Renal cortex interstitium (tissue), 15 donors: ENCODE measurements at places on chromosomes 6 and 20. TPM values are rescaled to one million over a fixed set of nuclear protein-coding genes. Genes with fewer than 3 reads are reported as not detected.

Gene GHRH
- not detected for polyA plus RNA-seq

GRCh38 chr6:111057074-111057752, 30.1 kb upstream of the SLC16A10 start:
- DNase-seq = peak; percentile 19

GRCh38 chr6:31661262-31662123, 915 bp upstream of the C6orf47 start:
- no peak for DNase-seq

DNA sequence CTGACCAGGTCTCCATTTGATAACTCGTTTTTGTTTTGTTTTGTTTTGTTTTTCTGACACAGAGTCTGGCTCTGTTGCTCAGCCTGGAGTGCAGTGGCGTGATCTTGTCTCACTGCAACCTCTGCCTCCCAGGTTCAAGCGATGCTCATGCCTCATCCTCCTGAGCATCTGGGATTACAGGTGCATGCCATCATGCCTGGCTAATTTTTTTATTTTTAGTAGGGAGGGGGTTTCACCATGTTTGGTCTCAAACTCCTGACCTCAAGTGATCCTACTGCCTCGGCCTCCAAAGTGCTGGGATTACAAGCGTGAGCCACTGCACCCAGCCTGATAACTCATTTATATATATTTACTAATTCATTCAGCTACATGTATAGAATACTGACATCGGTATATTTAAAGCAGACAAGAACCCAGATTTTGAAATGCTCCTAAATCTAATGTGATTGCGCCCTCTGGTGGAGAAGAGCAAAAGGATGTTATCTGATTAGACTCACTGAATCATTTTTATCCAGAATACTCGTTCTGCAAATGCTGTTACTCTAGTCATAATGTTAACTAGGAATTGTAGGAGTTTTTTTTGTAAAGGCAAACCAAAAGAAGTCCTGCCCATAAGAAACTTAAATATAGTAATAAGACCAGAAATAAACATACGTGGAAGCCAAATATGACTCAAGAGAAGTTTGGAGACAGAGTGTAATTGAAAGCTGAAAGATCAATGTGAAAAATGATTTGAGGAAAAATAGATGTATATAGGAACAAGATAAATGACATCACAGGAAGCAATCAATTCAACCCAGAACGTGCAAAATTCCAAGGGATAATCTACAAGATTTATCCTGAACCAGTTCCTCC, 5.3 kb upstream of the COL12A1 start:
- DNase-seq = no peak

DNA sequence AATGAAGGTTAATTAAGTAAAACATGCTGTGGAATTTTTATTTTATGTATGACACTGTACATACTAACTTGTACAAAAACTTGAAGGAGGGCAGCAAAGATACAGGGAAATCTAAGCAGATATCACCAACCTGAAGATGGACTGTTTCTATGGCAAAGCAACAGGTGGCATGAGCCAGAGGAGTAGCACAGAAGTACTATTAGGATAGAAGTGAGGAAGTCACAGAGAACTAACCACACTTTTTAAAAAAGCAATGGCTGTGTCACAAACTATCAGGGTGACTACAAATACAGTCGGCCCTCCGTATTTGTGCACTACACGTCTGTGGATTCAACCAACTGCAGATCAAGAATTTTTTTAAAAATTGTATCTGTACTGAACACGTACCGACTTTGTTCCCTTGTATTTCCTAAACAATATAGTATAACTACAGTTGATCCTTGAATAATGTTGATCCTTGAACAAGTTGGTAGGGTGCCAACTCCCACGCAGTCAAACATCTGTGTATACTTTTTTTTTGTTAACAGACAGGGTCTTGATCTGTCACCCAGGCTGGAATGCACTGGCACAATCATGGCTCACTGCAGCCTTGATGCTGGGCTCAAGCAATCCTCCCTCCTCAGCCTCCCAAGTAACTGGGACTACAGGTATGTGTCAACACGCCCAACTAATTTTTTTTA, 61.0 kb downstream of the NUDT3 start:
- DNase-seq = no peak

Gene MYLK2
- 0.61 TPM for polyA plus RNA-seq

GRCh38 chr20:40797425-40797824, 108.4 kb upstream of the MAFB start:
- no peak for DNase-seq

DNA sequence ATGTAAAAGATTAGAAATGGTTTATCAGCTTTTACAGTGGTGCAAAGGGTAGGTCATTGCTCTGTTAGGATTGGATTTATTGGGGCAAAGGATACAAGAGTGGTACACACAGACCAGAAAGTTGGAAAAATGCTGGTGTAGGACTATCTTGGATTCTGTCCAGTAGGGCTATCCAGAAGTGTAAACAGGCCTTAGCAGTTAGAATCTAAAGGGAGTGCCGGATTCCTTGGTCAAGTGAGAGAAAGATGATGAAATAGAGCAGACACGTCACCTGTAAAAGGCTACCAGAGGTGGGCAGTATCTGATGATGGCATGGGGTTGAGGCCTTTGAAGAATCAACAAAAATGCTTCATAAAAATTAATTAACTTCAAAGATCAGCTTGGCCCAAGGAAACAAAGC, 975.9 kb downstream of the KIF16B start:
- no peak for DNase-seq

- no peak for DNase-seq
These were observed 373.8 kb upstream of the JAG1 start for GRCh38 chr20:11047559-11047958.

Gene TREML1
- polyA plus RNA-seq = 1.2 TPM

GRCh38 chr6:105320271-105320670, 82.6 kb downstream of the PREP start:
- no peak for DNase-seq

GRCh38 chr20:50561379-50562078, 51.3 kb downstream of the PTPN1 start:
- DNase-seq = no peak

DNA sequence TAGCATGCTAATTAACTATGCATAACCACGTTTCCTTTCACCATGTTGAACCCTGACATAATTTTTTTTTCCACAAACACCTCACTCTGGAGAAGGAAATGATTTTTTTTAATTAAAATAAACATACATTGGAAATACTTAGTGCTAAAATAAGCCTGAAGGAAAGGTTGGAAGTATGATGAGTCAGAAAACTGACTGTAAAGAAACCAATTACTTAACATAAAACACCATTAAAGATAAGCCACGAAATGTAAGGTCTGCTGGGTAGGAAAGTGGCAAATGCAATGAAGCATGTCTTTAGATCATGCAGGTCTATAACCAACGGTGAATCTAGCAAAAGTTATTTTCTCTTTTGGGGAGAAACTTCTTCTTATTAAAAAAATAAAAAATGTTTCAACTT, 47.5 kb downstream of the OPRM1 start:
- DNase-seq = no peak

Gene IRF4
- 0.30 TPM for polyA plus RNA-seq

GRCh38 chr6:149851461-149852110, 12.6 kb downstream of the LRP11 start:
- DNase-seq = no peak

- no peak for DNase-seq
These were observed 602.4 kb downstream of the COL12A1 start for GRCh38 chr6:74603322-74604076.

DNA sequence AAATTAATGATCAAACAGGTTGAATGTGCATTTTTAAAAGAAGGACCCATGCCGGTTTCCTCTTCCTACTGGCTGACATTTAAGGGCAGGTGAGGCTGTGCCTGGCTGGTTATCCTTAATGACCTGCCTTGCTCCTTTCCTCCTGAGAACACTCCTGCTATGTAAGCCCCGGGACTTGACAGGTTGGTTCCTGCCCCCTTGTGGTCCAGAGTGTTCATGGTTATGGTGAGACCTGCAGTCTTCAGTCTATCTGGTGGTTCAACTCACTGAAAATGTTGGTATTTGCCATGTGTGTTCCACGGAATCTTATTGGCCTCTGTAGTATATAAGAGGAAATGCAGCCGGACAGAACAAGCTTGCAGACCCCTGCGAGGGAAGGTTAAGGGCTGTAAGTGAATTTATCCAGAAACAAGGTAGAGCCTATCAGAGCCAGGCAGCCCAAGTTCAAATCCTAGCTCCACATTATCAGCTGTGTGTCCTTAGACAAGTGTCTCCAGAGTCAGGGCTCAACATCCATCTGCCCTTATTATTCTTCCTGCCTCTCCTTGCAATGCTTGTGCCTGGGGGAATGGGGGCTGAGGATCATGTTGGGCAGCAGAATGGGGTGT, 5.2 kb upstream of the BPIFA3 start:
- DNase-seq = peak; percentile 9

DNA sequence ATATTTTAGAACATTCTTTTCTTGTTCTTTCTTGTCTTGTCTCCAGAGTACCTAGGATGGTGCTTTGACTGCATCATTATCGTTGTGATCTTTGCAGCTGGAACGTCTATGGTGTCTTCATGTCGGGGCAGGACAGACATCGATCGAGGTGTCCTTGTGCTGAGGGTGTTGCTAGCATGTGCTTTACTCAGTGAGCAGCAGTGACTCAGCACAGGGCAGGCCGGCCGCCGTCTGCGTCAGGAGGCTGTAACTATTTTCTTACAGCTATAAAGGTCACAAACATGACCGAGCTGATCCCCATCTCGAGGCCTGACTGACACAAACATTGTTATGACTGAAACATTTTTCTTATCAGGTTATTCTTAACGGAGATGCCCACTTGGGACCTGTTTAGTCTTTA, 14.9 kb upstream of the CTCFL start:
- DNase-seq = no peak

GRCh38 chr6:67131827-67132226, 1424.8 kb upstream of the EYS start:
- DNase-seq = no peak

GRCh38 chr20:9087531-9088217, 18.8 kb downstream of the PLCB4 start:
- no peak for DNase-seq

Gene CEP250
- polyA plus RNA-seq = 54.0 TPM

DNA sequence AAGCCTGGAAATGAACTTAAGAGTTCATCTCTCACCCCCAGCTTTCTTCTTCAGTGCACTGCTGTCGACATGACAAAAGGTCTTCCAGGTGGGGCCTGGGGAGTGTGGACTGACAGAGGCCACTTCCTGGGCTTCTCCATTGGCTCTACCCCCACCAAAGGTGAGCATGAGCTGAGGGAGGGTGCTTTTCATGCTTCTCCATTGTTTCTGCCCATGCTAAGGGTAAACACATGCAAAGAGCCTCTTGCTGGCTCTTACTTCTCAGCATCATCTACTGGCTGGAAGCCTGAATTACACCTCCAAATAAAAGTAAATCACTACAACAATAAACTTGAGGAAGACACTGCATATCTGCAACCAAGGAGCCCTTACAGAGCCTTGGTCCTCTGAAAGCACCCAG, 227.2 kb downstream of the EPM2A start:
- DNase-seq = no peak

DNA sequence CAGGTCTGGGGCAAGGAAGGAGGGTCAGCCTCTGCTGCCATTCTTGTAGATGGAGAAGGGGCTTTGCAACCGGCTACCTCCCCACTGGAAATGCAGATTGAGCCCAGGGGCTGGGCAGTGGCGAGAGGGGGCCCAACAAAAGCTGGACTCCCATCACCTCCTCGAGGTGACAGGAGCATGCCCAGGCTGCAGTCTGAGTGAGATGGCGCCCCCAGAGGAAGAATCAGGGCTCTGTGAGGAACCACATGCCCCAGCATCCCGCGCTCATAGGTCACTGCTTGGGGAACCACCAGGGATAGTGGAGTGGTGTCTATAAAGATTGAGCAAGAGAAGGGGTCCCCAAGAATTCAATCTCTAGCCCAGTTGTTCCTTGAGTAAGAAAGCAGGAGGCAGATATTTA, 31.6 kb upstream of the NEDD9 start:
- DNase-seq = no peak

DNA sequence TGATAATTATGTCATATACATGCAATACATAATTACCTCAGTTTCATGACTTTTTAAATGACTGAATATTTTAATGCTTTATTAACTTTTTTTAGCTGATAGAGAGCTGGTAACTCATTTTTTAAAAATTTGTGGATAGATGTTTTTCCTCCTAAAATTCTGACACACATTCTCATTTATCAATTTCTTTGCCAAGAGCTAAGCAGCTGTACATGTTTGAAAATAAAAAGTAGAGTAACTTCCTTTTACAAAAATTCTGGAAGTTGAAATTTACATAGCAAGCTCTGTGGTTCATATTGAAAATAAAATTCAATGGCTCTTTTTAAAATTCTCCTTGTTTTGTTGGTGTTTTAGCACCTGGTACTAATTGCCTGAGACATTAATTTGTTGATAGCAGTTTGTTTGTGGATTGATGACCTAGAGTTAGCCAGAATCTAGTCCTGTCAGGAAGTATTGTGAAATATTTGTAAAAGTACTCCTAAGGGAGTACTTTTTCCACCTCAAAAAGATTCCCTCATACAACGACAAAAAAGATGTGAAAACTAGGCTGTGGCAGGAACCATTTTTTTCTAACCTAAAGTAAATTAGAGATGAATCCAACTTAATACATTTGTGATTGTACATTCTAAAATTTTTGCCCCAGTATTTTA, 621.8 kb downstream of the BCKDHB start:
- DNase-seq = no peak

Gene KCNQ2
- polyA plus RNA-seq = 7.2 TPM
